ENCODE measurements at places on chromosomes 3 and 15.

GRCh38 chr3:49171119-49171774, at the start of gene KLHDC8B:
TSS of gene KLHDC8B (plus strand) at chr3:49171598. CDS start at chr3:49172770, 1,172 bp downstream.
- DNase-seq: peak; percentile 56

DNA sequence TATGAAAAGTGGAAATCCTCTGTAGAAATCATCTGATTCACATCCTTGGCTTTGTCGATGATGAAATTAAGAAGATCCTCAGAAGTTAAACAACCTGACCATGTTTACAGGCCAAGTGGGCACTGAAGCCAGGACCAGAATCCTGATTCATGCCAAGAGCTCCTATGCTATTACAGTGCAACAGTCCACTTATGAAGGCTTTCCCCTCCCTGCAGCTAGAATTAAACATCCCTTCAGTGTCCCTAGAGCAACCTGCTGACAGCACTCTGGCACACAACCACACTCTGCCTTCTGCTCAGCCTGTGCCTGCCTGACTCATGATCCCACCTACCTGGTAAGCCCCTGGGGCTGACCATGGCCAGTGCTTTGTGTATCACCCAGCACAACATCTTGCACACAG, 33.8 kb downstream of the TXNRD3 start:
- DNase-seq: no peak

- DNase-seq: peak; percentile 24
Observed at GRCh38 chr15:55526559-55527036, 18.6 kb upstream of the DNAAF4 start.

GRCh38 chr15:93706495-93707292, 524.7 kb upstream of the MCTP2 start:
- no peak for DNase-seq

DNA sequence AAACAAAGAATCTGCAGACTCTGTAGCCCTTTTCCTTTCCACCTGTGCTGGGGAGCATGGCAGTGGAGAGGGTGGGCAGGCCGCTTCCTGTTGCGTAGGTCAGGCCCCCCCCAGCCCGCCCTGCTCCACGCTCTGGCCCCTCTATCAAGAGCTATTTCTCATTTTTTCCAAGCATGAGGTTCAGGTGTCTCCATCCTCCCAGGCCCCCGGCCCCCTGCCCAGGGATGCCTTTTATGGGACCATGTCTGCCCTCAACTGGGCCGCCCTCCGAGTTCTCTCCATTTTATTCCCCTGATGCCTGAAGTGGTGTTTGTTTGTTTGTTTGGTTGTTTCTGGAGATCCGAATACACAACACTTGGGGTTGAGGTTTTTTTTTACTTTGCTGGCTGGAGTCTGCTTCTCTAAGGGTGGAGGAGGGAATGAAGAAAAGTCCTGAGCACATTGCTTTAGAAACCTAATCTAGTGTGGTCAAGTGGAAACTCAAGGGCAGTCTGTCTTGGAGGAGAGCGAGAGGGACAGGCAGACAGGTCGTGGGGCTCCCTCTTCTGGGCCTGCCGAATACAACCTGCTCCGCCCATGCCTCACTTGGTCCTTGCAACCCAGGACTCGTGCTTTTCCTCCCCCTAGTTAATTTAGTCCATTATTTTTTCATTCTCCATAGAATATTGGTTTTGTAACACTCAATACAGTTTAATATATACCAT, 176.5 kb upstream of the LYSMD4 start:
- no peak for DNase-seq

GRCh38 chr3:107068980-107069379, 308.3 kb upstream of the CCDC54 start:
- DNase-seq: no peak

DNA sequence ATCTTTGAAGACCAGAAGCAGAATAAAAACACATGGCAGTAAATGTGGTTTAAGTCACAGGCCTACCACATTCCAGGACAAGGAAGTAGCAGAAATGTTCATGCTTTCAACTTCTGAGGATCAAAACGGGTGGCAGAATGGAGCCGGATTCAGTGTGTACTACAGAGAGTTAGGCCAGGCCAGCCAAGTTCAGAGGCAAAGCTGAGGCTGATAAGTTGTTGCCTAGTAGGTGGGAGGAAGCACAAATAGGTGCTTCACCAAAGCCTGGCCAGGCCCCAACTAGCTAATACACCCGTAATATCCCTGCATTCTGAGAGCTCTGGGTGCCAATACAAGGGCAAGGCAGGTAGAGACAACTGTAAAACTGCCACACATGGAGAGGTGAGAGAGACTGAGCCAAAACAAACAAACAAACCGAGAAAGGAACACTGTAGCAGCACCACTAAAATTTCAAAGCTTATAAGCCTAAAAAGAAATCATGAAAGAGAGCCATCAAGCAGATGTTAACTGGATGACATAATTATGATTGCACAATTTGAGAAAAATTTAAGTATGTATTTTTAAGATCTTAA, 156.4 kb upstream of the CBLB start:
- DNase-seq: peak; percentile 5

DNA sequence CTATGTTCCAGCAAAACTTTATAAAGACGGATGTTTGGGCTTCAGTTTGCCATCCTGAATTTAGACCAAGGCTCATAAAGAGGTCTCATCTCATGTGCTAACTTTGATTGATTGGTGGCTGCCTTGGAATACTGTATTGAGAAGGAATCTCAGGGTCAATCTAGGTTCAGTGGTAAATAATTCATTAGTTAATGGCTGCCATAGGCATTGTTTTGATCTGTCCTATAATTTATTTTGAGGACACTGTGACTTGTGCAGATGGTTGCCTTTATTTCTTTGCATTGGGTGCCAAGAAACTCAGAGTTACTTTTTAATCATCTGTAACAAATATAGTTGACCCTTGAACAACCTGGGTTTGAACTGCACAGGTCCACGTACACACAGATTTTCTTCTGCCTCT, 159.8 kb downstream of the B3GALNT1 start:
- DNase-seq: no peak

Data from NCI-H1436 (cell line).